ENCODE measurements at places on chromosomes 4 and X.
A peak's percentile ranks its signal among the peaks of the same experiment; 100 is the strongest.

- DNase-seq, result no peak
Observed at GRCh38 chrX:56564164-56564885, 898 bp downstream of the UBQLN2 start.

- DNase-seq, result no peak
Observed at GRCh38 chr4:67871867-67872266, 11.9 kb downstream of the TMPRSS11D start.

DNA sequence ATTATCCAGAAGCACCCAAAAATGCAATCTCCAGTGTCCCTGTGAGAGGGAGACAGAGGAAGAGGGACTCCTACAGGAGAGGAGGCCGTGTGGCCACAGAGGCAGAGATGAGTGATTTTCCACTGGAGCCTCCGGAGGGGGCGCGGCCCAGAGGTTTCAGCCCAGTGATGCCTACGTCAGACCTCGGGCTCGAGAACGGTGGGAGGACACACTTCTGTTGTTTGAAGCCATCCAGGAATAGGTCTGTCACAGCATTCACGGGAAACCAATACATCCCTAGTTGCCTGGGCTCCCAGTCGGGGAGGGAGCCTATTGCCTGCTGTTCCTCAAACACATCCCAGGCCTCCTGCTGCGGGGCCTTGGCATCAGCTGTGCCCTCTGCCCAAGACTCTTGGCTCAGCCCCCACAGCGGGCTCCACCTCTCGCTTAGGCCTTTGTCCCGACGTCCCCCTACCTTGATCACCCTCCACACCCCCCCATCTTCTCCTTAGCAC, 39.2 kb upstream of the HMX1 start:
- no peak for DNase-seq

DNA sequence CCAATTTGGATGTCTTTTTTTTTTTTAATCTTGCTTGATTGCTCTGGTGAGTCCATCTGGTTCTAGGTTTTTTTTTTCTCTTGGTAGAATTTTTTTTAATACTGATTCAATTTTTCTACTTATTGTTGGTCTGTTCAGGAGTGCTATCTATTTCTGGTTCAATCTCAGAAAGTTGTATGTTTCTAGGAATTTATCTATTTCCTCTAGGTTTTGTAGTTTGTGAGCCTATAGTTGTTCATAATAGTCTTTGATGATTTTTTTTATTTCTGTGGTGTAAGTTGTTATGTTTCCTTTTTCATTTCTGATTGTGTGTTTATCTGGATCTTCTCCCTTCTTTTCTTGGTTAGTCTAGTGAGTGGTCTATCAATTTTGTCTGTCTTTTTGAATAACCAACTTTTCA, 129.6 kb downstream of the FAM13A start:
- no peak for DNase-seq

GRCh38 chr4:101066626-101067170, 280.6 kb downstream of the PPP3CA start:
- no peak for DNase-seq

DNA sequence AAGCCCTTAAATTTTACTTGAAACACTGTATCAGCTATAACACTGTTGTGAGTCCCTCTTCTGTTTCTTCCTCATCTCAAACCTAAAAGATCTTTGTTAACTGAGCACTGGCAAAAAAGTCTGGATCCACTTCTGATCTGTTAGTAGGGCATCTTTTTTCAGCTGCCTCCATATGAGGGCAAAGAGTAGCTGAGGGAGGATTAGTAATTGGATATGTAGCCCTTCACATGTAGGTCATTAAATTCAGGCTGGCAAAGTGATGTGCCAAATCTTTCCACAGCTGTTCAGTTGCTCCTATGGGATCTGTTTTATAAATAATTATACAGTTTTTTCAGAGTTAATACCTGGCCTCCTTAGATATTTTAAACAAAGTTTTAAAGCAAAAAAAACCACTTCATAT, 1.1 kb upstream of the TRMT10A start:
- no peak for DNase-seq

- DNase-seq, result no peak
Observed at GRCh38 chrX:1581132-1581531, 10.3 kb upstream of the AKAP17A start.

- DNase-seq, result no peak
Observed at GRCh38 chrX:24332878-24333277, 19.0 kb upstream of the SUPT20HL2 start.

- no peak for DNase-seq
Observed at GRCh38 chrX:43467608-43468234, 188.4 kb upstream of the MAOA start.

- DNase-seq, result no peak
Observed at GRCh38 chr4:136246876-136247275, 1285.4 kb downstream of the PCDH18 start.

DNA sequence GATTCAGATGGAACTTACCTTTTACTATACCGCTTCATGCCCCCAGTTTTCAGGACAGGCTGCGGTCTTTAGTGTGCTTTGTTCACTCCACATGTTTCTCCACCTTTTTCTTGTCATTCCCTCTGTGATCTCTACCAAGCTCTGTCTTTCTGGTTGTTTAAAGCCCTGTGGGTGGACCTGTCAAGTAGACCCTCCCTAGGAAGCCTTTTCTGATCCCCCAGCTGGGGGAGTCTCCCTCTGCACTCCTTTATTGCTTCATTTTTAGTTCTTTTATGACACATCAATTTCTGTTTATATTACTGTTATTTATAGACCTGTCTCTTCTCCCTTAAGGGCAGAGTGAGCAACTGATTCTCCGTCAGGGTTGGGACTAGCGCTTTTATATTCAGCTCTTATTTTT, 150.2 kb downstream of the C4orf33 start:
- no peak for DNase-seq

- no peak for DNase-seq
Observed at GRCh38 chr4:147773261-147774184, 41.6 kb downstream of the ARHGAP10 start.

GRCh38 chr4:100539706-100540105, 21.9 kb upstream of the EMCN start:
- no peak for DNase-seq

DNA sequence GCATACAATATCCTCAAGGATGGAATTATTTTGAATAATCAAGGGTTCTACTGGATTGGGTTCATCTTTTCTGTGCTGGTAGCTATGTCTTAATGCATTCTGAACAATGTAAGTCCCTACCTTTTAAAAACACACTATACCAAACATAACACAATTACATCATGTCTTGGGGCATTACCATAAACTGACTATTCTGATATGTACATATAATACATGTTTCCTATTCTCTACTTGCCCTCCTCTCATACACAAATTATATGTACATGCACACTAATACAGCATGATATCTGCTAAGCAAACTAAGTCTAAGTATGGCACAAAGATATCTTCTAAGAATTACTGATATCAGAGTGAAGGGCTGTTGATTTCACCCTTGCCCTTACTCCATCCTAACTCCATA, 147.1 kb downstream of the PRDM5 start:
- no peak for DNase-seq

GRCh38 chrX:48648336-48648751, 35.3 kb upstream of the WAS start:
- peak; percentile 10 for DNase-seq

DNA sequence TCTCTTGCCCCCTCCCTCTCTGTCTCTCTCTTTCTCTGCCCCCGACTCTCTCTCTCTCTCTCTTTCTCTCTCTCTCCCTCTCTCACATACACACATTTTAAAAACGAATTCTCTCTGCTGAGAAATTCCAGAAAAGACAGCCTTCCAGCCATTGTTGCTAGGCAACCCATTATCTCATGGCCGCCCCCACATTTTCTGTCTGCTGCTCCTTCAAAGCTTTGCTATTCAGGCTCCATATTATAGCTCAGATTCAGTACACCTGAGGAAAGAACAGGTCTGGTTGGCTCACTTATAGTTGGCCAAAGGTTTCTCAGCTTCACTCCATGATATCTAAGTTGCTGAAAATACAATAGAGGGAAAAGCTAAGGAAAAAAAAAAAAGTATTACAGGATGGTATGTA, 174.4 kb upstream of the RADX start:
- no peak for DNase-seq

DNA sequence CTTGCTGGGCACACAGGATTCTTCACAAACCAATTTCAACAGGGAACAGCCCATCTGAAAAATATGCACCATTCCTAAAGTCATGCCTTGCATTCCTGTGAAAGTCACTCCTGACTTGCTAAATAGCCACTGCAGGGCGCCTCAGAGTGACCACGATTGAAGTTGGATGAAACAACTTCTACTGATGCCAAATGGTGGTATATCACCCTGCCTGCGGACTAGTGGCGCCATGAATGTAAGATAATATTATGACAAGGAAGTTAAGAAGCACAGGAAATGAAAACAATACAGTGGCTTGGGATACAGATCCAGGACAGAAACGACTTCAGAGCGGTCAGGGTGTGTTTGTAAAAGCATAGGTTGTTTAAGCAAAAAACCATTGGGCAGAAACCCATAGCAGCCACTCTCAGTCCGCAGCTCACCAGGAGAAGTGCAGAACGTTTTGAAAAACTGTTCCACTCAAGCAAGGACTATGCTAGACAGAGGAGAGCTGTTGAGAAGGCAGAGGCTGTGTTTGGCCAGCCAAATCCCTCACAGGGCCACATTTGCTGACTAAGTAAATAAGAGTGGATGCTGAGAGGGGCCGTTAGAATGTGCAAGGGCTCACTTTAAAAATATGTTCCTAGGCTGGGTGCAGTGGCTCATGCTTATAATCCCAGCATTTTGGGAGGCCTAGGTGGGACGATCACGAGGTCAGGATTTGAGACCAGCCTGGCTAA, 250.4 kb downstream of the PTTG2 start:
- peak; percentile 40 for DNase-seq

DNA sequence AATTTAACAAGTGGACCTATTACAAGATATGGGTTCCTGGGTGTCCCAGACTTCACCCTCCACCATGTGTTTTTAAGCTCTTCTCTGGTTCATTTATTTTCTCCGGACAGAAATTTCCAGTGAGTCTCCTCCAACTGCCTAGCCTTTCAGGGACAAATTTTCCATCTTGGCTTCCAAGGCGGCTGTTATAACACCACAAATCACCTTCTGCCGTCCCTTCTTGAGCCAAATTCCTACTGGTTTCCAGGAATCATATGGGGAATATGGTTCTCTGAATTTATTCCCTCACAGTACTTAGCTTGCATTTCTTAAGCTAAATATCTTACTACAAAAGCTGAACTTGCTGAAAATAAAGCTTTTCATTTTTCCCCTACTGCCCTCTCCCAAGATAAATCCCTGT, 18.8 kb downstream of the NEXMIF start:
- no peak for DNase-seq

- no peak for DNase-seq
Observed at GRCh38 chrX:54922547-54922946, 1.9 kb downstream of the TRO start.

- DNase-seq, result no peak
Observed at GRCh38 chr4:68390205-68390935, 40.5 kb upstream of the YTHDC1 start.

DNA sequence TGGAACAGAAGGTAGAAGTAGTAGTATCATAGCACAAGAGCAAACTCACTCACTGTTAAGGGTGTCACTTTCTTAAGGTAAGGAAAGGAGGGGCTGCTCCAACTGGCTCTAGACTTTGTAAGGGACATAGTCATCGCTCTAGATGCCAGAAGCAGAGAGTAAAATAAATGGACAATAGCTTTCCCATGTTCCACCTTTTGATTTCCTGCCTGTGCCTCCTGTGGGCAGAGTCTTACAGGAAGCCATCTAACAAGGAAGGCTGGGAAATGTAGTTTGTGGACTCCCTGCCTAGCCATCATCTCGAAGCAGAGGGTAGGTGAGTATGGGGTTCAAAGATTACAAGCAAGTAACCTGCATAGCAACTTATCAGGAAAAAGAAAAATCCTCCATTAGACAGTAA, 1.7 kb upstream of the METTL14 start:
- no peak for DNase-seq

DNA sequence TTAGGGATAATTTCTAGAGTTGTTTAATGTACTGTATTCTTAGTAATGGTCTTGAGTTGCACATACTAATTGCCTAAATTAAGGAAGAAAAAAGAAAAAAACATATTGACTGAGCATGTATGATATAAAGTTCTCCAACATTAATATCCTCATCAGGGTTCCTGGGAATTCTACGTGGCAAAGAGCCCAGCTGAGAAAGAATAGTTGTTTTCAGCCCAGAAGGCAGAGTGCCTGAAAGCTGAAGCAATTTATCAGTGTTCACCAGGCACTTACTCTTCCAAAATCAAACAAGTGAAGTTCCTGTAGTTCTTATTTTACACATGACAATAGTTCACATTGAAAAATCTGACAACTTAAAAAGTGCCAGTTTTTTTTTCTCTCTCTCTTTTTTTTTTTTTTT, 27.7 kb downstream of the YIPF7 start:
- no peak for DNase-seq

DNA sequence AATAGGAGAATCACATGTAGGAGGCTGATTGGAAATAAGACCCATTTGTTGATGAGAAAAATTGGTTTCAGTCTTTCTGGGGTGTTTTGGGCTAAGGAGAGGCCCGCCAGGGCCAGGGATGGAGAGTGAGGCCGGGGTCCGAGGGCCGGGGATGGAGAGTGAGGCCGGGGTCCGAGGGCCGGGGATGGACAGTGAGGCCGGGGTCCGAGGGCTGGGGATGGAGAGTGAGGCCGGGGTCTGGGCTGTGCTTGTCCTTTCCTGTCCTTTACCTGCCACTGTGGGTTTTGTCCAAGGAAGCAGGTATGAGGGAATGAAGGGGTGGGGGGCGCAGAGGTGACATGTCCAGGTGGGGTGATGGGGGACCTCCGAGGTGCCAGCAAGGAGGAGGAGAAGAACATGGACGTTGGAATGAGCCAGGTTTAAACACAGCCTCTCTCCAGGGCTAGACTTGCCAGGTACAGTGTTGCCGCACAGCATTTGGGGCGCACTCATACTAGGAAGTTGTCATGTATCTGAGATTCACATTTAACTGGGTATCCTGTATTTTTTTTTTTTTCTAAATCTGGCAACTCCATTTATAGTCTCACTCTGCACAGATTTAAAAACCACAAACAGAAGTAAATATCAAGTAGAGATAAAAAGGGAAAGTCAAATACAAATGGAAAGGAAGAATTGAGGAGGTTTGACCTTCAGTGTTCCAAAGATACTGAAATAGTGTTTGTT, 8.8 kb downstream of the RGS12 start:
- DNase-seq, result no peak

DNA sequence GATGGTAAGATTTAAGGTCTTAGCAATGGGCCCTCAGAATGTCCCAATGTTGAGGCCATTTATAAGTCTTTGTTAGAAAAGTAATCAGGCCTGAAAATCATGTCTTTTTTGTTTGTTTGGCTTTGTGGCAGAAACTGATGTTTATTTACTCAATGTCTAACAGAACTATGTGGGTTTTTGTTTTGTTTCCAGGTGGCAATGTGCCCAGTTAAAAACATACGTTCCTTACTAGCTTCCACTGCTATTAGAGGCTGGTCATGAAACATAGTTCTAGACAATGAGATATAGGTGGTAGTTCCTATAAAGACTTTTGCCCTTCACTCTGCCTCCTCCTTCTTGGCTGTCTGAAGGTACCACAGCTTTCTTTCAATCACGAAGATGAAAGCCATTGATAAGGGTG, 108.8 kb downstream of the C4orf51 start:
- no peak for DNase-seq

DNA sequence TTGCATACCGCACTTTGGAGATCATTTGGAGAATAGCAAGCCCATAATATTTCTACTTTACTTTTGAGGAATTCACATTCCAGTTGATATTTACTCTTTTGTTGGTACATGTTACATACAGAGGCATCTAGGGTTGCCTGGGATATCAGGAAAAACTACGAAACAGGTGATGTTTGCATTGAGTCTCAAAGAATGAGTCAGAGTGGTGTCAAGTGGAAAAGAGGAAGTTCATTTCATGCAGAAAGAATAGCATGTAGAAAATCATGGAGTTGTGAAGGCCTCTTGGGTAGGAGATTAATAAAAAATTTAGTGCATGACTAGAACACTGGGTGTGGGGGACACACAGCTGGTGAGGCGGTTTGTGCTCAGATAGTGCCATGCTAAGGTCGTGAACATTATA, 33.5 kb upstream of the ELOVL6 start:
- no peak for DNase-seq
